ENCODE measurements at places on chromosomes 5 and 9. TPM values are rescaled to one million over a fixed set of nuclear protein-coding genes. Genes with fewer than 3 reads are reported as not detected.

GRCh38 chr5:170993476-170993875 is 131.7 kb downstream of the RANBP17 start:
- no peak for DNase-seq

- no peak for DNase-seq
Observed at GRCh38 chr9:17894501-17895160, 315.8 kb downstream of the SH3GL2 start.

DNA sequence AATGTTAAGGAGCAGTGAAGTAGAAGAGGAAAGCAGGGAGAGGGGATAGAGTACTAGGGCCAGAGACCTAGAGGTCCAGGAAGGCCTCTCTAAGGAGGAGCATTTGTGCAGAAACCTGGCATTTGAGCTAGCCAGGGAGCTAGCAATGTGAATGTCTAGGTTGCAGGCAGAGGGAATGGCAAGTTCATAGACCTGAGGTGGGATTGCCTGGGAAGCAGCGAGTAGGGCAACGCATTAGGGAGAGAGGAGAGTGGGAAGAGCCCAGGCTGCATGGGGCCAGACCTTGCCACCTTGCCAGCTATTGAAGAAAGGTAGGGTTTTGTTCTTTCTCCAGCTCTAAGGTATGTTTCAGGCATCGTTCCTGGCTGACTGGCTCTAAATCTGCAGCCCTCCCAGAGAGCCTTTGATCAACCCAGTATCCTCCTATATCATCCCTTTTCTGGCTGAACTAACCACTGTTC is 54.0 kb downstream of the SLC22A5 start:
- DNase-seq: no peak

The GPRIN1 gene
- 0.75 TPM for polyA plus RNA-seq

The PKD2L2 gene
- 0.74 TPM for polyA plus RNA-seq
